BJ (cell line): ENCODE measurements at places on chromosomes 3 and 15. TPM values are rescaled to one million over a fixed set of nuclear protein-coding genes. Genes with fewer than 3 reads are reported as not detected.

CLDND1 gene
- 73.8 and 126 TPM in 2 replicates for polyA plus RNA-seq

NIPA2 gene
- polyA plus RNA-seq = 46.6 and 67.5 TPM in 2 replicates

GHSR gene
- not detected in 2 replicates for polyA plus RNA-seq

STX19 gene
- polyA plus RNA-seq = not detected in 2 replicates

CFAP20DC gene
- 0.81 and 2.2 TPM in 2 replicates for polyA plus RNA-seq

RBP2 gene
- not detected in 2 replicates for polyA plus RNA-seq

KNG1 gene
- not detected in 2 replicates for polyA plus RNA-seq

GRM2 gene
- 0.01 and 0.09 TPM in 2 replicates for polyA plus RNA-seq

ARGFX gene
- not detected in 2 replicates for polyA plus RNA-seq

PROK2 gene
- polyA plus RNA-seq = not detected in 2 replicates

RLBP1 gene
- not detected in 2 replicates for polyA plus RNA-seq

CCDC39 gene
- polyA plus RNA-seq = not detected in 2 replicates

NEK10 gene
- 2.5 and 3.8 TPM in 2 replicates for polyA plus RNA-seq

KLHL6 gene
- not detected in 2 replicates for polyA plus RNA-seq

TGM4 gene
- polyA plus RNA-seq = not detected in 2 replicates

SERPINI2 gene
- not detected in 2 replicates for polyA plus RNA-seq

ELP6 gene
- 65.1 and 66.8 TPM in 2 replicates for polyA plus RNA-seq

CADM2 gene
- not detected in 2 replicates for polyA plus RNA-seq

ZBTB47 gene
- 19.2 and 30.1 TPM in 2 replicates for polyA plus RNA-seq

ANKDD1A gene
- polyA plus RNA-seq = 2.9 and 4.9 TPM in 2 replicates

CYP1A2 gene
- polyA plus RNA-seq = not detected in 2 replicates

COL6A5 gene
- polyA plus RNA-seq = not detected in 2 replicates

BCL2A1 gene
- polyA plus RNA-seq = not detected in 2 replicates

SIAH2 gene
- 34.2 and 39.3 TPM in 2 replicates for polyA plus RNA-seq

SAXO2 gene
- polyA plus RNA-seq = 0.45 and 0.49 TPM in 2 replicates

HIGD2B gene
- not detected in 2 replicates for polyA plus RNA-seq

ALS2CL gene
- polyA plus RNA-seq = 3.2 and 7.2 TPM in 2 replicates

SLC51B gene
- not detected in 2 replicates for polyA plus RNA-seq

MBD4 gene
- polyA plus RNA-seq = 17.5 and 24.9 TPM in 2 replicates

SYNPR gene
- not detected in 2 replicates for polyA plus RNA-seq

CRYGS gene
- 1.9 and 2.0 TPM in 2 replicates for polyA plus RNA-seq

RETNLB gene
- polyA plus RNA-seq = not detected in 2 replicates

CLDN18 gene
- polyA plus RNA-seq = not detected in 2 replicates
